ENCODE measurements at places on chromosomes 12 and 14. TPM values are rescaled to one million over a fixed set of nuclear protein-coding genes. Genes with fewer than 3 reads are reported as not detected.
A peak's percentile ranks its signal among the peaks of the same experiment; 100 is the strongest.

DNA sequence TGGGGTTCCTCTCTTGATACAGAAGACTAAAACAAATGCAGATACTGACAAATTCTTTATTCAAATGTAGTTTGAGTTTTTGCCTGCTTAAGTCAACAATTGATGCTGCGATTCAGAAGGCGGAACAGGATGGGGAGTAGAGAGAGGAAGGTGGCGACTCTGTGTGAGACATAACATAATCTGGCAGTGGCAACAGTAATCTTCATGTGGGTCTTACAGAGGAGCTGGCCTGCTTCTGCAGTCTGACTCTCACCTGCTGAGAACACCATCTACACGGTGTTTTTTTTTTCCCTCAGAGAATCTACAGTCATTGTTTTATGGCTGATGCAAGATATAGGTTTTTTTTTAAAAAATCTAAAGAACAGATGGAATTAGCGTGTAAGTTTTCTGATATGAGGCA, 10.1 kb downstream of the CCDC92 start:
- no peak for DNase-seq

- DNase-seq = no peak
Observed at GRCh38 chr14:72606879-72607278, 287.0 kb downstream of the DPF3 start.

DNA sequence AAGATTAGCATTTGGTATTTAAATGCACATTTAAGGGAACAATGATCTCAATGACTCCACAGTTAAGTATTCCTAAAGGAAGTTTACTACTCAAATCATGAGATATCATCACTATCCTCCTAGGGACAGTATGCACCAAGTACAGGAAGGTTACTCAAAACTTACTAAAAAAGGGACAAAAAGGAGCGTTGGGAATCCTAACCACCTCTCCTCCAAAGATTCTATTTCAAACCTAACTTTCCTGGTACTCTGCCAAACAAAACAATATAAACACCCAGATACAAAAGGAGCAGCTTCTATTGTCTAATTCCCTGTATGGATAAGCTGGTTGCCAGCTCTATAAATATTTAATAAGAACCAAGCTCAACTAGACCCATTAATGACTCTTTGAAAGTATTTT, 377.7 kb downstream of the NUAK1 start:
- DNase-seq = peak; percentile 50

The PIWIL1 gene
- not detected for total RNA-seq

GRCh38 chr12:108823804-108824203, 33.6 kb downstream of the SSH1 start:
- DNase-seq = no peak

The RNASE3 gene
- not detected for total RNA-seq

The DAO gene
- not detected for total RNA-seq

GRCh38 chr14:88168498-88169165, 154.4 kb downstream of the KCNK10 start:
- peak; percentile 10 for DNase-seq

- peak; percentile 51 for DNase-seq
Observed at GRCh38 chr12:108635201-108635996, 1.7 kb upstream of the SELPLG start.

The TRPV4 gene
- total RNA-seq = 0.81 TPM

DNA sequence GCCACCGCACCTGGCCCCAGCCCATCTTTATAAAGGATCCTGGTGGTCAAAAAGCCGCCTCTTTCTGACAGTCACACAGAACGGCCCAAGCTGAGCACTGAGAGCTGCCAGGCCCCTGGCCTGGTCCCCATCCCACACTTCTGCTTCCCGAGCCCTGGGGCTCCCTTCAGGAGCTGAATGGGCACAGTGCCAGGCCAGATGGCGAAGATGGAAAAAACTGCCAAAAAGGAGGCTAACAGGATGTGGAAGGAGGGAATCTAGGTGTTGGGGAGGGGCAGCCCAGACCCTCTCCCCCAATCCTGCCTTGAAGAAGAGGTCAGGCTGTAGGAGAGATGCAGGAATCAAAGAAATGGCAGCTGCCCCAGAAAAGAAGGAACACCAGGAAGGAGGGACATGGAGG, 5.0 kb downstream of the LPAR5 start:
- no peak for DNase-seq

- DNase-seq = peak; percentile 55
Observed at GRCh38 chr14:56119201-56119981, 1.2 kb downstream of the PELI2 start.

The TMEM132C gene
- total RNA-seq = not detected

The TDRD9 gene
- not detected for total RNA-seq

The TAS2R8 gene
- total RNA-seq = not detected

GRCh38 chr12:90510948-90511347, 444.0 kb downstream of the CCER1 start:
- peak; percentile 32 for DNase-seq

- no peak for DNase-seq
Observed at GRCh38 chr14:77503138-77503537, 4.5 kb upstream of the ISM2 start.

GRCh38 chr12:11273449-11273848, 3.9 kb upstream of the PRB3 start:
- DNase-seq = no peak

DNA sequence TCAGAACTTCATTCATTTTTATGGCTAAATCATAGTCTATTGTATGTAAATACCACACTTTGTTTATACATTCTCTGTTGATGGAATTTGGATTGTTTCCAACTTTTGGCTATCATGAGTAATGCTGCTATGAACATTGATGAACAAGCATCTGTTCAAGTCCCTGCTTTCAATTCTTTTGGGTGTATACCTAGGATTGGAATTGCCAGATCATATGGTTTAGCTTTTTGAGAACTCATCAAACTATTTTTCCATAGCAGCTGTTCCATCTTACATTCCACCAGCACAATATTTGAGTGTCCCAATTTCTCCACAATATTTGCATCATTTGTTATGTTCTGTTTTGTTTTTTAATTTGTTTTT, 52.3 kb upstream of the CCND2 start:
- DNase-seq = no peak

The KCNC2 gene
- total RNA-seq = not detected

- DNase-seq = peak; percentile 49
Observed at GRCh38 chr12:92467886-92468285, 234.9 kb upstream of the PLEKHG7 start.

- DNase-seq = no peak
Observed at GRCh38 chr12:108738170-108738569, 6.9 kb upstream of the CORO1C start.

GRCh38 chr12:122395319-122395718, 27.1 kb downstream of the CLIP1 start:
- peak; percentile 81 for DNase-seq

The KRT71 gene
- not detected for total RNA-seq

- peak; percentile 73 for DNase-seq
Observed at GRCh38 chr12:26226629-26227360, 31.4 kb downstream of the SSPN start.

The RNF212B gene
- not detected for total RNA-seq

GRCh38 chr12:103423516-103423910, 72.3 kb downstream of the C12orf42 start:
- DNase-seq = no peak

- no peak for DNase-seq
Observed at GRCh38 chr12:131901431-131902331, 7.3 kb downstream of the ULK1 start.

GRCh38 chr14:99506276-99506675, 25.1 kb downstream of the CCNK start:
- no peak for DNase-seq

The PAH gene
- total RNA-seq = not detected

- DNase-seq = peak; percentile 60
Observed at GRCh38 chr12:127293507-127294310, 973.3 kb upstream of the TMEM132C start.

GRCh38 chr14:89443042-89443629, 26.1 kb upstream of the FOXN3 start:
- DNase-seq = peak; percentile 60

The SLC2A14 gene
- not detected for total RNA-seq

The GOLT1B gene
- 95.9 TPM for total RNA-seq

The FMNL3 gene
- total RNA-seq = 18.3 TPM

GRCh38 chr12:56682323-56682722, 5.8 kb downstream of the PTGES3 start:
- no peak for DNase-seq

DNA sequence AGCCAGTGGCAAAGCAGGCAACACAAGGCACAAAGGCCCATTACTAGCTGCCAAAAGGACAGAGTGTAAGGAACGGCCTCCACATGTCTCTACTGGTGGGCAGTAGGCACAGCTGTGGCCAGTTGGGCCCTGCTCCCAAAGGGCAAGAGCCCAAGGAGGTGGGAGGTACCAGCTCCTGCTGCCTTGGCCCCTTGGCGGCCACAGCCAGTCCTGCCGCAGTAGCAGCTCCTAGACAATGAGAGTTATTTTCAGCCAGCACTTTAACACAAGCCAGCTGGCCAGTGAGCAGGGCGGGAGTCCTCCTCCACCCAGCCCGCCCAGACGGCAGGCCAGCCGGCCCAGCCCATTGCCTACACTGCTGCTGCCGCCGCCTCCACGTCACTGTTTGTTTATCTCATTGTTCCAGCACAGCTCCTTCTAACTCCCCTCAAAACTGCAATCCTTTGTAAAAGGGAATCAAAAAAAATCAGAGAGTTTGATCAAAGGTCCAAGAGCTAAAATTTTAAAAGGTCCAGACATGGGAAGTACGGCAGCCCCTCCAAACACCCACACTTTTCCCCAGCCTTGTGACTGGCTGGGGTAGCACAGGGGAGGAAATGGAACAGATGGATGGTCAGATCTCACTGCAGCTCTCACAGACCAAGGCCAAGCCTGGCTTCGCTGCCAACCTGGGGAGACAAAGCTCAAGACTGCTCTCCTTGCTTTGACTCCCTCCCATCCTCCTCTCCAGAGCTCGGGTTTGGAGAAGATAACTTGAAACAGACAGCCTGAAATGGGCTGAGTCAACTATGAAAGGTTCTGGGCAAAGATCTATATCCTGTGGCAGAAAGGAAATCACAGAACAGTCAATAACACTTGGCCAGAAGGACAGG, 33.5 kb downstream of the FMNL3 start:
- peak; percentile 91 for DNase-seq

The CBLN3 gene
- 0.15 TPM for total RNA-seq

- no peak for DNase-seq
Observed at GRCh38 chr14:91891721-91892220, 24.4 kb upstream of the TC2N start.

GRCh38 chr14:104895207-104895785, 29.4 kb upstream of the PLD4 start:
- no peak for DNase-seq

GRCh38 chr12:123743002-123743401, 19.1 kb upstream of the DNAH10 start:
- no peak for DNase-seq

DNA sequence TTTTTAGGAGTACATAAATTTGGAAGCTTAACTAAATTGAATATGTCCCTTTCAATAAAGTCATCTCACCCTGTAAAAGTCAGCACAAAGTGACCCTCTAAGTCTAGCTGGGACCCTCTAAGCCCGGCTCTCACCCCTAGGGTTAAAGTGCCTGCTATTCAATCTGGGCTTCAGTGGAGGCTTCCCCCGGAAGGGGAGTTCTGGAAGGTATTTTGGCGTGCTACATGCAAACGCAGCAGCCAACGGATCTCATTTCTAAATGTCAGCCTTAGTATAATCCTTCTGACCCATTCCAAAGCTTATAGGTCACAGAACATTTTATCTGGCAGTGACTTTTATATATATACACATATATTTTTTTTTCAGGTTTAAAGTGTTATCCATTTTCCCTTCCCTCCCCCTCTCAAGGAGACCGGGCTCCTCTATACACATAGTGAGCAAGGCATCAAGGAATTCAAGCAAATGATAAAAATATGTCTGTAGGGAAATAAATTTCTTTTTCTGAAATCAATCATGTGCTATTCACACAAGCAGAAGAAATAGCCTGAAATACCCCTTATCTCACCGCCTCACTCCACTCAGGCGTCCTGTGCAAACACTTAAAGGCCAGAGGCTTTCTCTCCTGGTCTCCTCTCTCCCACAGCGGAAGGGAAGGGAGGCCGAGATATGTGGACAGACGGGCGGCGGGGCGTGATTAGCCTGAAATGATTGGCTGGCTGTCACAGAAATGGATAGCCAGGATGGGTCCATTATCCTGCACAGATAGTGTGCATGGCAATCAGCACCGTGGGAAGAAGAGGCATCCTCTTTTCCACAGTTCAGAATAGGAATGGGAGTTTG, 301.7 kb downstream of the GALC start:
- no peak for DNase-seq

The BDKRB2 gene
- 3.8 TPM for total RNA-seq

The CELA1 gene
- total RNA-seq = not detected

GRCh38 chr14:32710231-32710671, 228.4 kb upstream of the NPAS3 start:
- DNase-seq = peak; percentile 63

DNA sequence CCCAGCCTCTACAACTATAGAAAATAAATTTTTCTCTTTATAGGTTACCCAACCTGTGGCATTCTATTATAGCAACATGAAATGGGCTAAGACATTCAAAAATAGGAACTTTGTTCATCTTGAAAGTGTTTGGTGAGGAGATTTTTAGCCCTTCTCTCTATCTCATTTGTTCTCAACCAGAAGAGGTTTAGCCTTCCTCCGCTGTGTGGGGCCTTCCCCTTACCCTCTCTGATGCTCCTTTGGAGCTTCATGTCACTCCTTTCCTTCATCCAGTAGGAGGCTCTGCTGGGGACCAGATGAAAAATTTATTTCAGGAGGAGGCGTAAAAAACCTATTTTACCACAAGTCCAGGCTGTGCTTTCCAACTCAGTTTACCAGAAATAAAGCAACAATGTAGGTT, 94.1 kb downstream of the RTN1 start:
- DNase-seq = no peak

The PMCH gene
- total RNA-seq = not detected

- DNase-seq = no peak
Observed at GRCh38 chr14:104794099-104794498, 1.4 kb downstream of the AKT1 start.

The MLH3 gene
- total RNA-seq = 5.0 TPM

Data from M059J (cell line).